ENCODE measurements at places on chromosomes 2 and 18.
A peak's percentile ranks its signal among the peaks of the same experiment; 100 is the strongest.

- DNase-seq = peak; percentile 88
These were observed 17.7 kb downstream of the MBOAT2 start for GRCh38 chr2:8985561-8986326.

DNA sequence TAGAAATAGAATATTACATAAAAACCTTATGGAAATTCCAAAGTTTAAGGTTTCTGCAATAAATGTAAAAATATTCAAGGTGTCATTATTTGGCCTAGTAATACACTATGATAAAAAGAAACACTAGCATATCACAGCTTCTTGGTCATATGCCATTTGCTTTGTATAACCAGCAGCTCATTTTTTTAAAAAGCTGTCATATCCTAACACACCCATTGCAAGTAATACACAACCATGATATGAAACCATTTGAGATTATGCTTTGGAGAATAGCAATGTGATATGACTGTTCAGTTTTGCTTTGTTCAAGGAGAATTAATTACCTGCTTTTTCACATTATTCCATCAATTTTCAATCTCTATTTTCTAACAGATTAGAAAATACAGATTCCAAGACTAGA lies 149.0 kb downstream of the IKZF2 start:
- no peak for DNase-seq

DNA sequence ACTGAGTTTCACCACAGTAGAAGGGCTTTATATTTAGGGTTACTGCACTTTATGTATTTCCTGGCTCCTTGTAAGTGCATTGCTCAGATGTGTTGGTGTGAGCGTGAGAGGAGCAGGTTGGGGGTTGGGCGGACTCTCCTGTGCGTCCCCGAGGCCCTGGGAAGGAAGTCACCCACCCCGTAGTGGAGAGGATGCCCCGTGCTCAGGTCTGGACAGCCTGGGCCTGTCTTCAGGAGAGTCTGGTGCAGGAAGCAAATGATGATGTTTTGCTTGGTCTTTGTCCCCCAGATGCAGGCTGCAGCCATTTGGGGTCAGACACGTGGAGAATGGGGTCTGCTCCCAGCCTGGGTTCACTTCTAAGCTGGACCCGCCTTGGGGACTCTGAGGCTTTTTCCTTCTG lies 182.8 kb downstream of the LDLRAD4 start:
- DNase-seq = no peak

DNA sequence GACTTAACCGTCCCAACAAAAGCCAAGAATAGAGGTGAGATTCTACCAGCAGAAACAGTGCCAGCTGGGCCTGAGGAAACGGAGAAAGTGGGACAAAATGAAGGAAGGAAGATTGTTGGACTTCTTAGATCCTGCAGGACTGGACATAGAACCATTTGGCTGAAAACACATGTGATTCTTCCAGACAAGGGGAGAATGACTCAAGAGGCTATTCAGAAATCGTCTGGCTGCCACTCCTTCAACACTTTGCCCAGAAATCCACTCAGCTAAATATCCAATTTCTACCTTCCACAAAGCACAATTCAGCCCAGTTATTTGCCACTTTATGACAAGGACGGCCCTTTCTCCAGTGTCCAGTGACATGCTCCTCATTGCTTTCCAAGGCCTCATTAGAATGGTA lies 61.6 kb downstream of the SNORC start:
- no peak for DNase-seq

- DNase-seq = peak; percentile 29
These were observed 73.9 kb upstream of the TTC27 start for GRCh38 chr2:32553829-32554432.

DNA sequence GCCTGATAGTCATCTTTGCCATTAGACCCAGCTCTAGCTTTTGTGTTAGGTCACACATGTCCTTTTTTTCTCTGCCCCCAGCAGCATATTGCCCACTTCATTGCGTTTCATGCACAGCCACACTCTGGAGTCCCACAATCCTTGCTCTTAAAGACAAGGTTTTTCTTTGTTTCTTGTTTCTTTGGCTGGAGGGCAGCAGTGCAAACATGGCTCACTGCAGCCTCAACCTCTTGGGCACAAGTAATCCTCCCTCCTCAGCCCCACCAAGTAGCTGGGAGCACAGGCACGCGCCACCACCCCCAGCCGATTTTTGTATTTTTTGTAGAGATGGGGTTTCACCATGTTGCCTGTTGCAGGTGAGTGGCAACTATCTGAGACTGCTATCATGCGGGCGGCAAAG lies 16.9 kb upstream of the PAPOLG start:
- DNase-seq = no peak

DNA sequence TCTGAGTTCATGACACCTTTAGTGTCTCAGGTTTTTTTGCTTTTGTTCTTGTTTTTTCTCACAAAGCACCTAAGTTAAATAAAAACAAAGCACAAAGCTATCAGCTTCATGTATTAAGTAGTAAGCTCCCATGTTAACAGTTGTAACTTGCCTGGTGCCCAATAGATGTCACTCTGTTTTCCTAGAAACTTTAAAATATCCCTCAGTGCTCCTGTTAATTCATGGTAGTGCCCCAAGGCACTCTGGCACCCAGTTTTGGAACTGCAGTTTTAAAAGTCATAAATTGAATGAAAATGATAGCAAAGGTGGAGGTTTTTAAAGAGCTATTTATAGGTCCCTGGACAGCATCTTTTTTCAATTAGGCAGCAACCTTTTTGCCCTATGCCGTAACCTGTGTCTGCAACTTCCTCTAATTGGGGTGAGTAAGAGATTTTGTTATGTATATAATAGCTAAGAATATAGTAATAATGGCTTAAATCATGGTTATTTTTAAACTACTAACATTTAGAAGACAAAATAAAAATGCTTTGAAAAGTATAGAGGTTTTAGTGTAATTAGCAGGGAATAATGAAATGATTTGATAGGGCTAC lies 555.0 kb upstream of the TMEFF2 start:
- peak; percentile 5 for DNase-seq

GRCh38 chr18:51251625-51252024 lies 54.1 kb upstream of the MEX3C start:
- no peak for DNase-seq

DNA sequence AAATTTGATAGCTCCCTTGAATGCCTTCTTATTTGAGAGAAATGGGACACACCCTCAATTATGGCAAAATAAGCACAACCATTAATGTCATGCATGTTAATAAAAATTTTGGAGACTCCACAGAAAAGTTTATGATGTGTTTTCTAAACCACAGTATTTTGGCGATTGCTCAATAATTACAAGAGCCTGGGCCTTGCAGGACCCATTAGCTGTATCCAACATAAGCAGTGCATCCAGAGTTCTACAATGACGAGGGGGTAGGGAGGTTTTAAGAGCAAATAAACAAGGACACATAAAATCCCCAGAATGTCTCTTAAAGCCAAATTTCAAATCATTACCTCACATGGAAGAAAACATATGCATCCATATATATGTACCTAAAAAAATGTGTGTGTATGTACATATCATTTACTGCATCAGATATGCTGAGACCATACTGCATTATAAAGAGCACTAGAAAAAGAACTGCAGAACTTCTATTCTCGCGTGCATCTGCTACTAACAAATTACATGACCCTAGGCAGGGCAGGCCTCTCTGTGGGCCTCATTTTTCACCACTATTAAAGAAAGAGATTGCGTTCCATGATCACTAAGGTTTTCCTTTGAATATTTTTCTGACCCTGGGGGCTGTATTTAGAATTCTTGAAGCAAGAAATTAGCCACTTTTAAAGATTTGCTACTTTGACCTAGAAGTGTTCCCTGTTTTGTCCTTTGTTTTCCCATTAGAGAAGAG lies 38.0 kb downstream of the CMPK2 start:
- DNase-seq = no peak

DNA sequence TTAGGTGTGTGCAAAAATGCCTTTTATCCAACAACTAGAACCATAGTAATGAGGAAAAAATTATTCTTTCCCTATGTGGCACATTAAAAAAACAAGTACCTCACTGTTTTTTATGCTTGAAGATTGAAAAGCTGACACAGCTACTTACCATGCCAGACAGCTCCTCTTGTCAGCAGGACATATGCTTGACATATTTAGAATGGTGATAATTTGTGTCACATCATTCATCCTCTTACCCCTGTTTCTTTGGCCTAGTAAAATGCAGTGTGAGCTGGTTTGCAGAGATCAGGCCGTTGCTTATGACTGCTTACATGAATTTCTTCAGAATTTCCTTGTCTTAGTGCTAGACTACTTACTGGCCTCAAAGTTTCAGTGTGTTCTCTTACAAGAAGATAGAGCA lies 869.9 kb downstream of the LRP1B start:
- DNase-seq = no peak

DNA sequence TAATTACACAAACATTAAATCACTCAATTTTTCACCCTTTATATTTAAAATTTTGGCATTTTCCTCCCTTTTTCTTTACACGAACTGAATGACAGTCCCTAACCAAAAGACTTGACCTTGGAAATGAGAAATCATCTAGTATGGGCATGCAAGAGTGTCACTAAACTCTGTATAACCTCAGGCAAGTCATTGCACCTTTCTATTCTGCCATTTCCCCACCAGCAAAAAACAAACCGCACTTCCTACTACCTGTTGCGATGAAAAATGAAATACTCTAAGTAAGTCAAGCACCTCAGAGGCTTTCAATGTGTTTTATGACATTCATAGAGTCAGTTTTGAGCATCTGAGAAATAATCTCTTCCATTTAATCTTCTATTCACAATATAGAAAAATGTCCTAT lies 44.1 kb downstream of the ANKRD44 start:
- no peak for DNase-seq

DNA sequence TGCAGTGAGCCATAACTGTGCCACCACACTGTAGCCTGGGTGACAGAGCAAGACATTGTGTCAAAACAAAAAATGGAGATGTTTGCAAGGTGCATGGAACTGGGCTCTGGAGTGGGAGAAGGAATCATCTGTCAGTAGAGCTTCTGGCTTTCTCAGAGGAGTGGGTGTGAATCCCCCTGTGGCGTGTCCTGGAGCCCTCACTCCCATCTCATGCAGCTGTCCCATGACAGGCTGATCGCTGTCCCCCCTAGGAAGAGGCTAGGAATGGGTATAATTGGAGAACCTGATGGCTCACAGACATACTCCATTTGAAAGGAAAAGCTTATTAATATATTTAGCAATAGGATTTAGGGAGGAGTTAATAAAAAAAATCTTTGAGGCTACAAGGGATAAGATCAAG lies 125.8 kb upstream of the EPB41L3 start:
- DNase-seq = no peak

- peak; percentile 99 for DNase-seq
These were observed 98.7 kb downstream of the COL6A3 start for GRCh38 chr2:237315170-237315828.

DNA sequence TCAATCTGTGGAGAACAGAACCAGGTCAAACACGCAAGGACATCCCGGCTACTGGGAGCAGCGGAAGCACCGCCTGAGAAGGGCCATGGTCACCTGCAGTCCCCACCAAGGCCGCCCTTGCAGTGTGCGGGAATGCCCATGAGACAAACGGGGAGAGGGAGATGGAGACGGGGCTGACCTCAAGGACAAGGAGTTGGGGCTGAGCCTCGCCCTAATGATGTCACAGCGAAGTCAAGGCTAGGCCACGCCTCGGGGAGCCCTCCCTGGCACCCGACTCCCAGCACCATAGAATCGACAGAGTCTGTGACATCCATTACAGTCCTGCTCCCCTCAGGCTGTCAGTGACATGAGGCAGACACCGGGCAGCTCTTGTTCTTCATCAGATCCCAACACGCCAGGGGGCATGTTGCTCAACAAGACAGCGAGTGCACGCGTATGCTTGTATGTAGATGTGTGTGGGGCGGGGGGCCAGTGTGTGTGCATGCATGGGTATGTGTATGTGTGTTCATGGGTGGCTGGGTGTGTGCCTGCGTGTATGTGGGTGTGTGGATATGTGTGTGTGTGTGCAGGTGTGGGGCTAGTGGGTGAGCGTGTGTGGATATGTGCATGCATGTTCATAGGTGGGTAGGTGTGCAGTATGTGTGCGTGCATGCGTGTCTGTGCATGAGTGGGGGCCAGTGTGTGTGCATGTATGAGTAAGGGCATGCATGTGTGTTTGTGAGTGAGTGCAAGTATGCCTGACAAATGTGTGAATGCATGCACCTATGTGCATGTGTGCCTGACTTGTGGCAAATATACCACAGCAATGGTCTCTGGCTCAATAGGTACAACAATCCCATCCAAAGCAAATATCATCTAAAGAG lies 57.0 kb downstream of the ANKMY1 start:
- DNase-seq = no peak

GRCh38 chr2:19349911-19350677 lies 8.3 kb downstream of the OSR1 start:
- DNase-seq = no peak

GRCh38 chr2:112767693-112768330 lies 3.4 kb upstream of the CKAP2L start:
- no peak for DNase-seq

All from fibroblast of skin of back (primary cell).